K562 (cell line): ENCODE measurements at places on chromosomes 13 and 19.

DNA sequence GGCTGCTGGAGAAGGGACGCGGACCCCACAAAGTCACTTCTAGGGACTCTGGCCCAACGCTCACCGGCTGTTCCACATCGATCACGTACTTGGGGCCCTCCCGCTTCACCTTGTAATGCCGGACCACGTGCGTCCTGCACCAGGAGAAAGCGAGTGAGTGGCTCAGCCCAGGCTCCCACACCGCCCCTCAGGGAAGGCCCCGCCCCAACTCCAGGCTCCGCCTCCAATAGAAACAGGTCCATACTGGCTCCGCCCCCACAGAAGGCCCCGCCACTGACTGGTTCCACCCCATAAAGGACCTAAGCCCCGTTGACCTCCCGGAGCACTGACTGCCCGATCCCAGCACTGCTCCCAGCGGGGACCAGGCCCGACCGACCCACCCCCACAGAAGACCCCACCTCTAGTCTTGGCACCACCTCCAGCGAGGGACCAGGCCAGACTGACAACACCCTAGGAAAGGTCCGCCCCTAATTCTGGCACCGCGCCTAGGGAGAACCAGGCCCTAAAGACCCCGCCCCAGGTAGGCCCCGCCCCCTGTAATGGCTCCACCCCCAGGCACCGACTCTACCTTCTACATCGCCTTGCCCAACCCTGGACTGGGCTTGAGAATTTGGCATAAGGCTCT, 11.3 kb downstream of the STAP2 start:
- DNase-seq: peak; percentile 90

DNA sequence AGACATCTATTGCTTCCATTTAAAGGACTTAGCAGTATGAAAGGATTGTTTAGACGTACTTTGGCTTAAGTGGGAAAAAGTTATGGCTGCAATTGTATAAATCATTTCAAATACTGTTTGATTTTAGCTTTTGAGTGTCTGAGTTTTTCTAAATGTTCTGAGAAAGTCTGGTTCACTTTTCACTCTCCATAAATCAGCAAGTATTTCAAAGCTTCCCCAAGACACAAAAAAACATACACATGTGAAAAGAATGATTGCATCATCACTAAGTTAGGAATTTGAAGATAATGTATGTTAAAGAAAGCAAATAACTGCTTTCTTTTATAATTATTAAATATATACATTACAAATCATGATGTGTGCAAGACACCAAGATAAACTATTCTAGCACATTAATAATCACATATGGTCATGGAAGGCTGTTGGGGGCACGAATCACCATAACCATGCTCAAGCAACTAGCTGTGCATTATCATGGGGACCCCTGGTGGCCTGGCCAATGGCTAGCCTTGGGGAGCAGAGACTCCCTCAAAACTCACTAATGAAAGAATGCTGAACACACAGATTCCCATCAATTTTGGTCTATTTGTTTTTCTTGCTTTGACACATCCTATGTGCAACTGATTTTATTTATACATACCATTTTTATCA, 111.1 kb downstream of the MIPEP start:
- no peak for DNase-seq

DNA sequence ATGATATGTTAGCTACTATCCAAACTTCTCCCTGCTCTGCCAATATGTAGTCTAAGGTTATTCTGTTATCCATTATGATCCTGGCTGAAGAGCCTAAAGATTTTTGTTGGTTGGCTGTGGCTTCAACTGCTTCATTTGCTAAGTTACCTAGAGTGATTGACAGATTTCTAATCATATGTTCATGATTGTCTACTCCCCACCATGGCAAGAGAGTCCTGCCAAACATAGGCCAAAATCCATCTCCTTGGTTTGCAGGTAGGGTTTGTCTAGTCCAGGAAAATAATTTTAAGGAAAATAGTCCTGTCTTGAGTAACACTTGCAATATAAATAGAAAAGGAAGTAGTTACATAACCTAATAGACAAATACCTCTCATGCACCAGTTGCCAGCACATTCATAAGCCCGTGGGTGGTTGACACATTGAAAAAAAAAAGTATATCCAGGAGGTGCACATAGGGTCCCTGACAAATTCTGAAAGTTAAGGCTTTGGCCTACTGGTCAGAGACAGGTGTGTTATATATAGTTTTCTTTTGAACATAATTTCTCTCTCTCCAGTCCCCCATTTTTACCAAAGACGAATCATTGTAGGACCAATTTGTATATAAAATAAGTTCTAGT, 5.4 kb upstream of the CBY2 start:
- DNase-seq: no peak

DNA sequence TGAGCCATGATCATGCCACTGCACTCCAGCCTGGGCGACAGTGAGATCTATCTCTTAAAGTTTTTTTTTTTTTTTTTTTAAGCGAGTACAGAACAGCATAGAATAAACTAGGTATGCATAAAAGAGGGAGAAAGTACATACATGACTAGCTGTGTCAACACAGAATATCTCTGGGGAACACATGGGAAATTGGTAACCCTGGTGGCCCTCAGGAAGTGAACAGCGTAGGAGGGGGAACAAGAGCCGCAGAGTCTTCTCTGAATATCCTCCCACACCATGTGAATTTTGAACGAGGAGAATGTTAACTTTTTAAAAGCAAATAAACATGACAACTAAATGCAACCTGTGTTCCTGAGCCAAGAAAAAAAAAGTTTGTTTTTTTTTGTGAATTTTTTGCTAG, 15.2 kb downstream of the PHLDB3 start:
- DNase-seq: no peak

GRCh38 chr13:85166891-85167290, 632.3 kb downstream of the SLITRK6 start:
- no peak for DNase-seq

DNA sequence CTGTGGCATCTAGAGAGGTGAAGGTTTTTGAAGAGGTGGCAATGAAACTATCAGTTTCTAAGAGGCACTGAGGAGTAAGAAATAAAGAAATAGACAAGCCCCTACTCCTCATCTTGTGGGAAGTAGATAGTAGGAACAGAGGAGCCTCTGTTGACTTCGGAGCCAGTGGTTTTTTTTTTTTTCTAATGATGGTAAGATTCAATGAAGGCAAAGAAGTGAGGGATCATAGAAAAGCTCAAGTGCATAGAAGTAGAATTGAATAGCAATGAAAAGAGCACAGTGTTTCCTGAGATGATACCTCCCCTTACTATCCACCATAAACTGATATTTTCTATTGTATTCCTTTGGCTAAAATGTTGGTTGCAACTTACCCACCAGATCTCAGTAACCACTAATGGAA, 46.3 kb downstream of the FREM2 start:
- no peak for DNase-seq

DNA sequence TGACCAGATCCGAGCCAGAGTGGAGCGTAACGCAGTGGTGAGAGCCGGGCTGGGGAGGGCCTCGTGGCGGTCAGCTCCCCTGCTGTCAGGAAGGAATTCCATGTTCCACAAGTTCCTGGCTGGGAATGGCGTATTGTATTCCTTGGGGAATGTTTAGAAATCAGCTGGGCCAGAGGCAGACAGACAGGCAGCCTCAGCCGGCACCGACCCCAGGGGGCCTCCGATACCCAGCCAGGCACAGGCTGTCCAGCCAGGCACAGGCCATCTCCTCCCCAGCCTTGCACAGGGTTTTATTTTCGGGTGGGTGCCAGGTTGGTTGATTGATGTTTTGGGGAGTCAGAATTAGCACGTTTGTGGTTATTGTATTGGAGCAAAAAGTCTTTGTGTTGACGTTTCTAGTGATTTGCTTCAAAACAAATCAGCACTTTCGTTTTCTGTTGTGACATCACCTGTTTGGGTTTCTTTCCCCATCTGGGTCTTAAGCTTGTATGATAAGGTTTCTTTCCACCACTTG, 126.6 kb upstream of the MCF2L start:
- no peak for DNase-seq

DNA sequence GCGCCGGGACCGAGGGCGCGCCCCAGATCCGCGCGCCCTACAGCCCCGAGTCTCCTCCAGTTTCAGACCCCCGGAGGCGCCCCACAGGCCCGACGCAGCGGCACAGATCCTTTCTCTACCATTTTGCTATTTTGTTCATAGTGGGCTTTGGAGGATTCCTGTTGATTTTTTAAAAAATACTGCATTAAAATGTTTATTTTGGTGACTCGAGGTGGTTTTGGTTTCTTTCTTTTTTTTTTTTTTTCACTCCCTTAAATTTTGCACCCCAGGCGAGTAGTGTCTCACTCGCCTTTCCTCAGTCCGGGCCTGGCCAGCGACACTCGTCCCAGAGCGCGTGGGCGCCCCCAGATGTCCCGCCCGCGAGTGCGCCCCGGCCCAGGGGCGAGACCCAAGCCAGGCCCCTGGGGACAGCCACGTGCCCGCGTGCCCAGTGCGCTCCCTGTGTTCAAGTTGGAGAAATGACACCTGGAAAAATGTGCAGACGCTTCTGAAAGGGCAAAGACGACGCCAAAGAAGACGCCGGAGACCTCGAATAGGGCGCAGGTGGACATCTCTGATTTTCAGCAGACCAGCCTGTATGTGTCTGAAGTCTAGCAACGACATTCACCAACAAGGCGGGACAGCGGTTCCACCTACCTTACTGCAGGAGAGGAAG, 471 bp upstream of the INSR start:
- peak; percentile 30 for DNase-seq

GRCh38 chr19:30023330-30023729, 81.3 kb downstream of the URI1 start:
- DNase-seq: no peak

- DNase-seq: peak; percentile 19
Observed at GRCh38 chr13:25494698-25495411, 123.1 kb downstream of the ATP8A2 start.

GRCh38 chr19:22918221-22918620, 84.8 kb downstream of the ZNF728 start:
- DNase-seq: no peak

DNA sequence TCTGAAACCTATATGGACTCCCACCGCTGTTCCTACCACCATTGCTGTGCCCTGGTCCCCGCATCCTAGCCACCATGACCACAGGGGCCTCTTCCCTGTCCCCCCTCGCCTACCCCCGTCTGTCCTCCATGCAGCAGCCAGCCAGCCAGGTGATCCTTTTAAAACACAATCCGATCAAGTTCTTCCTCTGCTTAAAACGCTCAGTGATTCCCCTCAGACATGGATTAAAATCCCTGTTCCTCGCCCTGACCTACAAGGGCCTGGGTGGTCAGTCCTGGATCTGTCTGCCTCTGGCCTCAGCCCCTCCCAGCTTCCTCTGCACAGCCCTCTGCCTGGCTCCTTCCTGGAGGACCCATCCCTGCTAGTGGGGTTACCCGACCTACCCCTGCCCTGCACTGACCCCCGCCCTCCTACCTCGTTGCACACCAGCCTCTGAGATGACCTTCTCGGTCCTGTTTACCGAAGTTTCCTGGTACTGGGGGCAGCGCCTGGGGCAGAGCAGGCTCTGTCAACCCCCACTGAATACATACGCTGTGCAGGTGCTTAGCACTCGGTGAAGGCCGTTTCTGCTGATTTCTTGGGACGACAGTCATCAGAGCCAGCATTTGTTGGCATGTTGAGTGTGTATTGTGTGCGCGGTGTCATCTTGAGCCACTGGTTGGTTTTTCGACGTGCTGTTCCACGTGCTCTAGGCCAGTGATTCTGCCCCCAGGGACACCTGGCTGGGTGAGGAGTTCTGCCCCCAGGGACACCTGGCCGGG, 14.7 kb upstream of the LENG8 start:
- DNase-seq: no peak

GRCh38 chr13:97256343-97256783, 34.2 kb downstream of the MBNL2 start:
- peak; percentile 38 for DNase-seq

- no peak for DNase-seq
Observed at GRCh38 chr19:39275578-39275977, 7.4 kb downstream of the IFNL2 start.

- no peak for DNase-seq
Observed at GRCh38 chr13:98998831-98999638, 21.2 kb upstream of the DOCK9 start.

DNA sequence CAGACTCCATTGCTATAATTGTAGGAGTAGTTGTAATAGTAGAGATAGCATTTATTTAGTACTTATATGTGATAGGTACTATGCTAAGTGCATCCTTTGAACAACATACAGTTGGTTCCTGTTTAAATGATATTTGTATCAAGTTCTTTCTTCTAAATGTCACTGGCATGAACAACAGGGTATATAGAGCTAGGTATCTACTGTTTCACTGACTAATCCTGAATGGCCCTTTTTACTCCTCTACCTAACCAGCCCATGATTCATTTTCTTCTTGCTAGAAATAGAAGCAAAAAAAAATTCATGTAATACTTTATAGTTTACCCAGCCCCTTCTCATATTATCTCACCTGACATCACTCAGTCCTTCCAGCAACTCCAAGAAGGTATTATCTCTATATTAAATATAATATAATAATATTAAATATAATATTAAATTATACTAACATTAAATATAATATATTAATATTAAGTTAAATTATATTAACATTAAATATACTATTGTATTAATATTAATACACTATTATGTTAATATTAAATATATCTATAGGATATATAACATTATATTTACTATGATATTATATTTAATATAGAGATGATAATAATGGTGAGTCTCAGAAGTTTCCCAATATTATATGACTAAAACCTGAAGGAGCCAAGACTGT, 74.2 kb downstream of the FRY start:
- no peak for DNase-seq

DNA sequence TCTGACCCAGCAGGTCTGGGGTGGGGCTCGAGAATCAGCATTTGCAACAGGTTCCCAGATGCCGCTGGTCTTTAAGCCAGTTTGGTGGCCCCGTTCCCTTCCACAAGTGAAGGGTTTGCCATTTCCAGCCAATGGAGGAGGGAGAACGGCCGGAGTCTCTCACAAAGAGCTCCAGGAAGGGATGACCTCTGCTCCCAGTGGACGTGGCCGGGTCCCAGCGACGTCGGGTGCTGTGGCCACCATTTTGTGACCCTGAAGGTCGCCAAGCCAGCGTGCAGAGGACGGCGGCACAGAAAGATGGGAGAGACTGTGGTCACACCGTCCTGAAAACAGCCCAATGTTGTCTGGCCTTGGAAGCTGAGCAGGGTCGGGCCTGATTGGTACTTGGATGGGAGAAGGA, 8.0 kb downstream of the SHC2 start:
- DNase-seq: no peak

- DNase-seq: no peak
Observed at GRCh38 chr13:29496241-29496712, 99.2 kb downstream of the SLC7A1 start.
